Neural cell (in vitro differentiated cells): ENCODE measurements at places on chromosomes 1 and 21. TPM values are rescaled to one million over a fixed set of nuclear protein-coding genes. Genes with fewer than 3 reads are reported as not detected.

FCGR2B gene
- polyA plus RNA-seq = not detected in 2 replicates

HFM1 gene
- polyA plus RNA-seq = 28.9 and 30.5 TPM in 2 replicates

LAMC2 gene
- polyA plus RNA-seq = 0.67 and 1.2 TPM in 2 replicates

SPOCD1 gene
- polyA plus RNA-seq = not detected in 2 replicates

NTRK1 gene
- polyA plus RNA-seq = 4.9 and 7.7 TPM in 2 replicates

FMO2 gene
- not detected in 2 replicates for polyA plus RNA-seq

CGN gene
- polyA plus RNA-seq = 4.4 and 7.5 TPM in 2 replicates

OR2M3 gene
- not detected in 2 replicates for polyA plus RNA-seq

NOS1AP gene
- 5.3 and 6.2 TPM in 2 replicates for polyA plus RNA-seq

SH3BGR gene
- polyA plus RNA-seq = 5.5 and 13.8 TPM in 2 replicates

ANGPTL3 gene
- polyA plus RNA-seq = not detected in 2 replicates

TINAGL1 gene
- polyA plus RNA-seq = 1.0 TPM in 1 of 2 replicates, not detected in the other

LCE3C gene
- not detected in 2 replicates for polyA plus RNA-seq

RIIAD1 gene
- 23.5 and 23.6 TPM in 2 replicates for polyA plus RNA-seq

PLXNA2 gene
- polyA plus RNA-seq = 30.6 and 48.6 TPM in 2 replicates

KIF26B gene
- polyA plus RNA-seq = 6.3 and 7.2 TPM in 2 replicates

TMEM54 gene
- 2.1 TPM in 1 of 2 replicates, not detected in the other for polyA plus RNA-seq

LRRC38 gene
- polyA plus RNA-seq = not detected in 2 replicates

CAMTA1 gene
- 162 and 181 TPM in 2 replicates for polyA plus RNA-seq

COL9A2 gene
- 1.3 and 2.3 TPM in 2 replicates for polyA plus RNA-seq

PGLYRP3 gene
- not detected in 2 replicates for polyA plus RNA-seq

RUNX3 gene
- not detected in 2 replicates for polyA plus RNA-seq

CDK11B gene
- 9.6 and 13.7 TPM in 2 replicates for polyA plus RNA-seq

SLC6A17 gene
- 3.5 TPM in 2 replicates for polyA plus RNA-seq

TTC22 gene
- not detected in 2 replicates for polyA plus RNA-seq

OR2M2 gene
- polyA plus RNA-seq = not detected in 2 replicates

SLC9C2 gene
- polyA plus RNA-seq = 0.31 and 0.46 TPM in 2 replicates

BRINP3 gene
- 3.7 and 7.7 TPM in 2 replicates for polyA plus RNA-seq

CASZ1 gene
- 0.14 and 0.27 TPM in 2 replicates for polyA plus RNA-seq

HPCAL4 gene
- polyA plus RNA-seq = 53.2 and 60.0 TPM in 2 replicates

MASP2 gene
- polyA plus RNA-seq = not detected in 2 replicates

AJAP1 gene
- polyA plus RNA-seq = 7.9 and 11.0 TPM in 2 replicates

KIF17 gene
- 8.7 and 10.0 TPM in 2 replicates for polyA plus RNA-seq

CD53 gene
- polyA plus RNA-seq = not detected in 2 replicates

MROH7 gene
- polyA plus RNA-seq = not detected in 2 replicates

SEC16B gene
- polyA plus RNA-seq = 0.78 and 2.1 TPM in 2 replicates

MYCBP gene
- polyA plus RNA-seq = 2.2 and 3.0 TPM in 2 replicates

SOX13 gene
- 1.7 TPM in 2 replicates for polyA plus RNA-seq

PTPRF gene
- polyA plus RNA-seq = 66.6 and 95.1 TPM in 2 replicates

KHDRBS1 gene
- polyA plus RNA-seq = 210 and 214 TPM in 2 replicates

PLD5 gene
- polyA plus RNA-seq = 0.64 and 0.92 TPM in 2 replicates

EXTL1 gene
- polyA plus RNA-seq = 2.0 and 2.7 TPM in 2 replicates

OR2L8 gene
- not detected in 2 replicates for polyA plus RNA-seq

SCAF4 gene
- polyA plus RNA-seq = 5.2 and 5.4 TPM in 2 replicates

CAP1 gene
- polyA plus RNA-seq = 162 and 168 TPM in 2 replicates

SELL gene
- not detected in 2 replicates for polyA plus RNA-seq

AADACL3 gene
- polyA plus RNA-seq = not detected in 2 replicates

HSPA6 gene
- polyA plus RNA-seq = 2.6 and 3.8 TPM in 2 replicates

CSRP1 gene
- 4.2 and 12.1 TPM in 2 replicates for polyA plus RNA-seq
